Caki2 (cell line): ENCODE measurements at places on chromosomes 3 and 15.

DNA sequence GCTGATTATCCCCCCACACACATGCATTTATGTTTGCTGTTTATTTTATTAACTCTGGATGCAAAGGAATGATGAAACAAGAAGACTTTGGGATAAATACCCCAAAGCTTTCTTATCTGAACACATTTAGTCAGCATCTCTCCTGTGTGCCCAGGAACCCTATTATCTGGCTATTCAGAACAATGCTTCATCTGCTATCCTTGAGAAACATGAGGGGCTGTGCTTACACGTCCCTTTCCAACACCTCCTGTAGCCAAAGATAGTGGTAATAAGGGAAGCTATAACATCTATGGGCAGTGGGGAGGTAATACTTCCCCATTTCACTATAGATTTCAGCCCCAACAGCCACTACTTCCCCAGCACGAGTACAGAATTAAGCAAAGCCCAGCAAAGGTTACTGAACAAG is 94.7 kb downstream of the SSR3 start:
- no peak for DNase-seq

- DNase-seq: no peak
These were observed 43.9 kb upstream of the BHLHE40 start for GRCh38 chr3:4935347-4935746.

GRCh38 chr3:58628823-58629562 is 37.6 kb downstream of the FAM3D start:
- DNase-seq: peak; percentile 24

DNA sequence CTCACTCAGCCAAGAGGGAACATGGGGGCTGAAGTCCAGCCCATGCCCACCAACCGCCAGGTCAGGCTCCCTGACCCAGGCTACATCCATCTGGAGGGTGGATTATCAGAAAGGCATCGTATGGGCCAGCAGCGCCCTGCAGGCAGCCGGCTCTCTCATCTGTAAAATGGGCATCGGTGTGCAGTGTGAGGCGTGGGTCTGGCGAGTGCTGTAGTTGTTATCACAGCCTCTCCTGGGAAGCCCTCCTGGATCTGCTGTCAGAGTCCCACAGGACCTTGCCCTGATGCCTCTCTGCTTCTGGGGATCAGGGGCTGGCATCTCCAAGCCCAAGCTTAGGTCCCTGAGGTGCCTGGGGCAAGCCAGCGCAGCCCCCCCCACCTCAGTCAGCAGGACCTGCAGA is 27.4 kb downstream of the CFAP100 start:
- DNase-seq: no peak

GRCh38 chr3:69855436-69856162 is 116.3 kb downstream of the MITF start:
- DNase-seq: peak; percentile 16

DNA sequence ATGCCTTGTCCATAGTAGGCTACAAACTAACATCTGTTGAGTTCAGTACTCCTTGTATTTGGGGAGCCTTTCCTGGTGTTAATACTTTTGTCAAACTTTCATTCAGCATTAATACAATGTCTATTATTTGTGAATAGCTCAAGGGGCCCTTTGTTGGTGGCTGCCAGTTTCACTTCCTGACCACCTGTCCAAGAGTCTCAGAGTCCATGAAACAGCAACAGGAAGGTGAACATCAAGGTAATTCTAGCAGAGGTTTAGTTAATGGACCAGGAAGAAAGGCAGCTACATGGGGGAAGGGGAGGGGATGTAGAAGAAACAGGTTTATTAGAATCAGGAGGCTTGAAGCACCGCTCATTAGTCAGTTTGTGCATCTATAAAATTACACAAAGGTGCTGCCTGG is 386.9 kb downstream of the PDCD6IP start:
- DNase-seq: no peak
